ENCODE measurements at places on chromosomes 4 and X.

DNA sequence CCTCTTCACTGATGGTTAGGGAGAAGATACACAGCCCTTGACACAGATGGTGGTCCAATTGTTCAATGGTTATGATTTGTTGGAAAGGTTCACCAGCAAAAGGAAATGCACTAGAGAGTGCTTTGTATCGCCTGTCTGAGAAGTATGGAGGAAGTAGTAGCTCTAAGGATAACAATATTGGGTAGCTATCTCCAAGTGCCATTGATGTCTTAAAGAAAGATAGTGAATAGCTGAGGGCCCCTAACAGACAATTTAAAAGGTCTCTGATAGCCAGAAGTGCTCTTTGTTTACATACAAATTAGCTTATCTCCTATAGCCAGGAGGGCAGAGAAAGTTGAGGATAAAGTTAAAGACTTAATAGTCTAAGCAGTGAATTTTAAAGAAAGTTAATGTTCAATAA, 33.9 kb upstream of the BLTP1 start:
- DNase-seq: no peak

- DNase-seq: no peak
Observed at GRCh38 chrX:135433531-135434257, 11.9 kb downstream of the SMIM10L2A start.

GRCh38 chr4:87309625-87310024, 13.1 kb downstream of the HSD17B13 start:
- no peak for DNase-seq

DNA sequence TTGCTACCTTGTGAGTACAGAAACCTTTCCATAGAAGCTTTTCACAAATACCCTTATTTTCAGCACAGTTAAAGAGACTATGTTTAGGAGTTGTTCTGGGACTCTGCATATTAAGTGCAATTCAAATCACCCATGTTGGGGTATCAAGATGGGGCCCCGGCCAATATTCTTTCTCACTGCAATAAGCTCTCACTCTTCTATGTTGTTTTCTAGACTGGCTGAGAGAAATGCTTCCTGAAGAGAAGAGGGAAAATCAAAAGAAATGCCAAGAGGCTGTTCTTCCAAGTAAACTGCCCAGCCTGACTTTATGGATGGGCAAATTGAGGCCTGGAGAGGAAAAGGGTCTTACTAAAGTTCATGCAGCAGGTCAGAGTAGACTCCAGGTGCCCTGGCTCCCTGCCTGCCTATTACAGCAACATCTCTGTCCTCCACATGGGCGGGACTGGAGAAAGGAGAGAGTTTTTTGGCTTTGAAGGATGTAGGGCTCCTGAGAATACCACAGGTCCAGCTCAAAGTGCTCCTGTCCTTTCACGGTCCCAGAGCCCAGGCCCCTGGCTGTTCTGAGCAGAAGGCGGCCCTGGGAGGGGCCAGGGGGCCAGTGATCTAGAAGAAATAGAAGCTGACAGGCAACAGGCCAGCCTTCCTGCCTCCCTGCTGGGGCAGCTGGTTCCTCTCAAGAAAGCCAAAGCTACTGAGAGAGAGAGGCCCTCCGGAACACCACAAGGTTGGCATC, 745 bp upstream of the IQSEC2 start:
- no peak for DNase-seq

DNA sequence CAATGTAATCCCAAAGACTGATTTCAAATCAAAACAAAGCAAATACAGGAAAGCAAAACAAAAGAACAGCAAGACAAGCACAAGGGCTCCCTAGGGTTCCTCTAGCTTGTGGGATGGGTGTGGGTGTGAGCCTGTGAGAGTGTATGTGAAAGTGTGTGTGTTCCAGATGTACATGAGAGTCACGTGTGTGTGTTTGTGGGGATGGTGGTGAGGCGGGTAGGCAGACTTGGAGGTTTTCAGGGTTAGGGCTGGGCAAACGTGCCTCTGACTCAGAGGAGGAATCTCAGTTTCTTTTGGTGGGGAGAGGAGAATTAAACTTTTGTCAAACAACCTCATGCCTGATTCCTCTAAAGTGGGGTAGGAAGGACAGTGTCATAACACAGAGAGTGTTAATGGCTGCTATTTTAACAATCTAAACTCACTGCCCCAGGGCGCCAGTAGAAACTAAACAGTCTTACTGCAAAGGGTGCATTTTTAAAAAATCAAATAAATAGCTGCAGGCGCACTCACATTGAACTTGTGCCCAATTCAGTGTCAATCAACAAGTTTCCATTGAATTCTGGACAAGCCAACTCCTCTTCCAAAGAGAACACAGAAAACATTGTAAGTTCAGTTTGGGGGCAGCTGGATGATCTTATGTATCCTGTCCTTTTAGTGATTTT, 51.8 kb downstream of the CHRDL1 start:
- no peak for DNase-seq

GRCh38 chr4:14264437-14264836, 636.9 kb upstream of the BOD1L1 start:
- no peak for DNase-seq

GRCh38 chrX:9866633-9867032, 80.4 kb downstream of the SHROOM2 start:
- DNase-seq: peak; percentile 36

GRCh38 chr4:70356185-70356584, 4.4 kb upstream of the SMR3A start:
- no peak for DNase-seq

- DNase-seq: no peak
Observed at GRCh38 chr4:173534434-173534833, 4.4 kb upstream of the HAND2 start.

GRCh38 chrX:1472975-1473374, 20.3 kb upstream of the ASMTL start:
- no peak for DNase-seq

DNA sequence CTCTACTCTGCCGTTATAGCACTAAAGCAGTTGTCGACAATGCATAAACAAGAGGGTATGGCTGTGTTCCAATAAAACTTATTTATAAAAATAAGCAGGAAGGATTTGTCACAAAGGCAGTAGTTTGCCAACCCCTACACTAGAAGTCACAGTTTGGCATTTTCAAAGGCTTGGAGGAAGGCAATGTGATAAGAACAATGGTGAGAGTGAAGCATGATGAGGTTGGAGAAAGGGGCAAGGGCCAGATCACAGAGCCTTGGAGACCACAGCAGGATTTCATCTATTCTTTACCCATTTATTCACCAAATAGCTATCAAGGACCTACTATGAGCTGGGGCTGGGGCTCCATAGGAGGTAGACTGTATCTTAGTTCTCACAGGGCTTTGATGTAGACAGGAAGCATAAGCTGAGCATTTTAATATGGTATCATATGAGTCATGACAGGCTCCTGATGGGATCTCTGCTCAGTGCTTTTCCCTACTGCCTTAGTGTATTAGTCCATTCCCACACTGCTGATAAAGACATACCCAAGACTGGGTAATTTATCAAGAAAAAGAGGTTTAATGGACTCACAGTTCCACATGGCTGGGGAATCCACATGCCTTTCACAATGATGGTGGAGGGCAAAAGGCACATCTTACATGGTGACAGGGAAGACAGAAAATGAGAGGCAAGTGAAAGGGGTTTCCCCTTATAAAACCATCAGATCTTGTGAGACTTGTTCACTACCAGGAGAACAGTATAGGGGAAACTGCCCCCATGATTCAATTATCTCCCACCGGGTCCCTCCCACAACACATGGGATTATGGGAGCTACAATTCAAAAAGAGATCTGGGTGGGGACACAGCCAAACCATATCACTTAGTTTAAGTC, 58.9 kb downstream of the PPM1K start:
- peak; percentile 14 for DNase-seq

- no peak for DNase-seq
Observed at GRCh38 chrX:133776072-133776471, 209.3 kb downstream of the GPC3 start.

DNA sequence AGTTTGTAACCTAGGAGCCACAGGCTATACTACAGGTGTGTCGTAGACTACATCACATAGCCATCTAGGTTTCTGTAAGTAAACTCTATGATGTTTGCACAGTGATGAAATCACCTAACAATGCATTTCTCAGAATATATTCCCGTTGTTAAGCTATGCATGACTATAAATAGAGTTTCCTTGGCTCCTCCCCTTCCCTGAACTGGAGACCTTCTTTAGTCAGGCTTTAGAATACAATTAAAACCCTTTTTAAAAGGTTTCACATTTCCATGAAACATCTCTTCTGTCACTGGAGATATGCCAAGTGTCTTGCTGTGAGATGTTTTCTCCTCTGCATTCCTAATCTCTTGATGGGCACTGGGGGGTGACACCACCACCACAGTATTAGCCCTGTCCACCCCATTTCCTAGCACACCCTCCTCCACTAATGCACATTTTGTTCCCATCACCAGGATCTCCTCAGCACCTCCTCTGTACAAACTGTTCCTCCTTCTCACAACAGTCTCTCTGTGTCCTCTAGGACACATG, 334.6 kb upstream of the CPEB2 start:
- DNase-seq: no peak

DNA sequence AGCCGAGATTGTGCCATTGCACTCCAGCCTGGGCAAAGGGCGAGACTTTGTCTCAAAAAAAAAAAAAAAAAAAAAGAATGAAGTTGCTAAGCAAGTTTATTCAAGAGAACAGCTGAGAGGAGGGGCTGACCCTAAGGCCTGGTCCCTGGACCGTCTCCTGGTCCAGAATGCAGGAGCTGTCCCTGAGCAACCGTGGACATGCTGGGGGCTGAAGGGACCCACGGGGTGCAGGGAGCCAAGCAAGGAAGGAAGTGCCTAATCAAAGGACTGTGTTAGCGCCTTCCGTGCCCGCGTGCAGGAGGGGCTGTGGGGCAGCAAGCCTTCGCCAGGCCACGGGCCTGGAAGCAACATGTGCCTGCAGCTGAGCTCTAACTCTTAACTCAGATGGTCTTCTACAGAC, 39.1 kb upstream of the CDKN2AIP start:
- no peak for DNase-seq

GRCh38 chr4:142312391-142312790, 533.7 kb downstream of the INPP4B start:
- DNase-seq: no peak

DNA sequence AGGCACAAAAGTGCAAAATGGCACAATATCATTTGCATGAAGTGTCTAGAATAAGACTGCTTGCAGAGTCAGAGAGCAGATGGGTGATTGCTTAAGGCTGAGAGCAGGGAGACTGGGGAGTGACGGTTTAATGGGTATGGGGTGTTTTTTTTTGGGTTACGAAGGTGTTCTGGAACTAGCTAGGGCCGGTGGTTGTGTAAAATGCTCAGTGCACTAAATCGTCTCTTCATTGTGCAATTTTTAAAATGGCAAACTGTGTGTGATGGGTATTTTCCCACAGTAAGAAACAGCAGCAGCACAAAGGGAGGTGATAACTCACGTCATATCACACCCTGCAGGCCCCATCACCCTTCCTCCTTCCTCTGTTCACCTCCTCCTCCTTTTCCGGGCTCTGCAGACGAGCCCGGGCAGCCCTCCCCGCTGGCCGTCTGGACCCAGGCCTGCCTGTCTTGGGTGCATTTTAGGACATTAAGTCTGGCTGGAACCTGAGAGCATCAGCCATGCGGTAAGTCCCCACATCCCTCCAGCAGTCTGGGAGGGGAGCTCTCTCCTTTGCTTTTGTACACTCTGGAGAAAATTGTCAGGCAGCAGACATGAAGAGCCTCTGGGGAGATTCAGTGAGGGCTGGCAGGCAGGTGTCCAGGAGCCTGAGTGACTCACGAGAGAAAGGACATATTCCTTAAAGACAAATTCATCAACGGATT, 42.7 kb downstream of the ASMT start:
- DNase-seq: peak; percentile 18

DNA sequence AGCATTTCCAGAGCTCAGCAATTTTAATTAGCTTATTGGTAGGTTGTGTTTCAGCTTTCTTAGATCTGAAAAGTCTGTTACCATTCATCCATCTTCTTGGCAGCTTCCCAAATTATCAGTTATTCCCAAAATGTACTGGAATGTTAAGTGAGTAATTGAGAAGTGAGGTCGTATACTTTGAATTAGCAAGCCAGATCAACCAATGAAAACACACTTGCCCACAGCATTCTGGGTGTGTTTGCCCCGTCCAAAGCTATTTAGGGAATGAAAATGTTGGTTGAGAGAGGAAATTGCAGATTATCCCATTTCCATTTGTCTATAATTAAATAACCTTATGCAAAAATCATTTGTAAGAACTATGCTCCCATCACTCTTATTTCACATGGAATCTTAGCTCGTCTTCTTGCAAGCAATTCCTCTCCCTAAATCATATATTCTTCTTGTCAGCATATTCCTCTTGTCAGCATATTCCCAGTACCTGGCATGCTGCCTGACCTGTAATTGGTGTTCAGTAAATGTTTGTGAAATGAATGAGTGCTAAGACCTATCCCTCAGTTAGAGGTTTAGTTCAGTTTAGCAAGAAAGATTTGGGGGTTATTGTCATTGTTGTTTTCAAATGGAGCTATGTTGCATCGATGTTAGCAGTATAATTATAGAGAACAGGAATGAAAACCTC, 23.3 kb upstream of the ANTXR2 start:
- no peak for DNase-seq

DNA sequence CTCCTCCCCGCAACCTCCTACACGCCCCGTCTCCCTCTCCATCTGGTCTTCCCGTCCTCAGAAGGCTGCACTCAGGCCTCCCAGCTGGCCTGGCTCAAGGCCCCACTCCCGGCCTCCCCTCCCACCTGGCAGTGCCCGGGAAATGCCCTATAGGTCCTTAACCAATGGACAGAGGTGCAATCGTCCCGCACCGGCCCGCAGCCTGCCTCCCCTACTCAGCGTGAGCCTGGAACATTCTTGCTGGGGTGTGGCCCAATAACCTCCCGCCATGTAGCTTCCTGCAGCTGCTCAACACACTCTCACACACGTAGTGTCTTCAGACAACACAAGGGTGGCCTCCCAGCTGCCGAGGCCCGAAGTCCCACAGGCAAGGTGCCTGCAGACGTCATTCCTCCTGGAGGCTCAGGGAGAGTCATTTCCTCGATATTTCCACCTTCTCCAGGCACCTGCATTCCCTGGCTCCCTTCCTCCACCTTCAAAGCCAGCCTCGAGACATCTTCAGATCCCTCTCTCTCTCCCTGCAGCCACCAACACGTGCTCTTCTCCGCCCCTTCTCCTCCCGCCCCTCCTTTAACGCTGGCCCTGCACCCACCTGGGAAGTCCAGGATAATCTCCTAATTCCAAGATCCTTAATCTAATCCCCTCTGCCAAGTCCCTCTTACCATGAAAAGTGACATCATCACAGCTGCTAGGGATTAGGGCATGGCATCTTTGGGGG, 56.2 kb downstream of the ADRA2C start:
- DNase-seq: no peak

- DNase-seq: no peak
Observed at GRCh38 chrX:149124526-149125108, 380.5 kb downstream of the IDS start.

- peak; percentile 76 for DNase-seq
Observed at GRCh38 chrX:38055170-38055847, 49.0 kb downstream of the SYTL5 start.

DNA sequence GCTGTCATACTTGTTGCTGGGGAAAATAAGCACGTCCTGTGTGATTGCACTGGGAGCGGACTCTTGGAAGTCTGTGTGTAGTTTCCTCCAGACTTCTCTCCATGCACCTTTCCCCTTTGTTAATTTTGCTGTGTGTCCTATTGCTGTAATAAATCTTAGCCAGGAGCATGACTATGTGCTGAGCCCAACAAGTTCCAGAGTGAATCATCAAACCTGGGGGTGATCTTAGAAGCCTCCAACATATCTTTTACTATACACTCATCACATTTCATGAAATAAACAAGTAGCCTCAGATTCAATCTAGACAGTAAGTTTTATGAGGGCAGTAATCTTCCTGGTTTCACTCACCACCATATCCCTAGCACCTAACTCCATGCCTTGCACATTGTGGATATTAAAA, 43.3 kb upstream of the FGF13 start:
- peak; percentile 47 for DNase-seq
